ENCODE measurements at places on chromosomes 5 and 9.

DNA sequence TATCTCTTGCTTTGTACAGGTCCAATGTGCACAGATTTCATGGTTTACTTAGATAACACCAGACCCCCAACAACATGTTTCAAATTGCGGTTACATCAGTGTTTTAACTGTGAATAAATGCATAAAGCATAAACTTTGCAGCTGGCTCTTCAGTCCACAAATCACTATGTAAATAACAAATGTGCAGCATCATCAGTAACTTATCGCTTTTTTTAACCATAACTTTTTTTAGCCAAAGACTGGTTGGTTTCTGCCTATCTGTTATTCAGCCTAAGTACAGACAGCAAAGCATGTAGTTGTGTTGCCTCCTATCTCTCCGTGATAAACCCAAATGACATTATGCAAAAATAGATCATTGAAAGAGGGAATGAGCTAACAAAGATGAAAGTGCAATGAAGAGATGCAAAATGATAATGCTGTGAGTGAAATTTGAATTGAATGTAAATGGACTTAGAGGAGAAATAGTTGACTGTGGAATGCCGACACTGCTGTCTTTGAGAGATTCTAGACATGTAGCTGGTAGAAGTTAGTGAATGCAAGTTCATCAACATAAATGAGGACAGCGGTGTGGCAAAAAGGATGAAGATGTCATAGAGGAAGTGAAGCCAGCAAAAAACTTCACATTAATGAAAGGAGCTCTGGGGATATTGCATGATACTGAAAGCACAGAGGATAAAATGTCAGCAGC lies 108.8 kb downstream of the PDE8B start:
- no peak for DNase-seq

DNA sequence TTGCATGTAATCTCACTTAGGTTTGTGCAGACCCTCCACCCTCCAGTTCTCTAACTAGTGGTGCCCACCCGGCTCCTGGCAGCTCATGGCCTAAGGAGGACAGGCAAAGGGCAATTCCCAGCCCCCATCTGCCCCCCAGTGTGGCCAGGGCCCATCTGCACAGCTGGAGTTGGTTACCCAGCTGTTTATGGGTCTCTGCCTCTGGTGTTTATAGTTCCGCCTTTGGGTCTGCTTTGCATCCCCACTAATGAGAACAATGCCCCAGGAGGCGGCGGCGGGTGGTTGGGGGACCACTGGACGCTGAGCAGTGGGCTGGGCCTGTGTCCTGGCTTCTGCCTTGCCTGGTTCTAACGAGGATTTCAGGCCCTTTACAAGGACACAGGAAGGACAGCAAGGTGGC lies 62.4 kb downstream of the NDST1 start:
- no peak for DNase-seq

GRCh38 chr5:33684496-33685159 lies 207.2 kb downstream of the ADAMTS12 start:
- no peak for DNase-seq

DNA sequence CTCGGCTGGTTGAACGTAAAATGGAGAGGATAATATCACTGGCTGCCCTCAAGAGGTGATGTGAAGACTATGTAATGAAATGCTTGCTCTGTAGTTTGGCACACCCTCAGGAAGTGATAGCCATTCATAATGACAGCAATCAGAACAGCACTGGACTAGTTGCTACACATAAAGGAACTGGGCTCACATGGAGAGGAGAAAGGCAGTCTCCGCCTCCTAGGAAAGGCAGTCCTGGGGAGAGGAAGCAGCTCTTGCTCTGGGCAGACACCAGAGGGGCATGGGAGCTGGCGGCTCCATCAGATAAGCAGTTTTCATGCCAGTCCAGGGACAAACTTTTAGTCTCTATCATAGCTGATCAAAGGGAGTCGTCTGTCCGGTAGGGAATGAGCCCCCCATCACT lies 46.9 kb downstream of the ARHGEF37 start:
- no peak for DNase-seq

- DNase-seq = no peak
These were observed 69.5 kb downstream of the PRR16 start for GRCh38 chr5:120533581-120533980.
